ENCODE measurements at places on chromosomes 2 and 18. TPM values are rescaled to one million over a fixed set of nuclear protein-coding genes. Genes with fewer than 3 reads are reported as not detected.

AMMECR1L gene
- total RNA-seq, result 30.5 TPM

AGXT gene
- not detected for total RNA-seq

SP110 gene
- 61.7 TPM for total RNA-seq

HNMT gene
- 15.3 TPM for total RNA-seq

CERS6 gene
- total RNA-seq, result 23.4 TPM

DYNAP gene
- total RNA-seq, result not detected

TGFA gene
- total RNA-seq, result 0.55 TPM

UGT1A8 gene
- total RNA-seq, result not detected

DUSP19 gene
- 3.1 TPM for total RNA-seq

FEV gene
- not detected for total RNA-seq

ZBTB7C gene
- total RNA-seq, result 1.4 TPM

GLS gene
- 189 TPM for total RNA-seq

TUBB8B gene
- not detected for total RNA-seq

TEX44 gene
- not detected for total RNA-seq

MROH2A gene
- total RNA-seq, result not detected

CRYGD gene
- total RNA-seq, result not detected

DSC1 gene
- total RNA-seq, result 0.18 TPM

SULT1C4 gene
- total RNA-seq, result 1.8 TPM

KCNG2 gene
- total RNA-seq, result 0.16 TPM

SERPINB10 gene
- total RNA-seq, result not detected

IL1RL1 gene
- total RNA-seq, result not detected

EMILIN1 gene
- total RNA-seq, result 0.95 TPM

NXPH2 gene
- 1.0 TPM for total RNA-seq

SKOR2 gene
- total RNA-seq, result not detected

DYNC1I2 gene
- 117 TPM for total RNA-seq
